ENCODE measurements at places on chromosomes 6 and 20.

GRCh38 chr20:58113716-58114115 is 114.7 kb downstream of the ANKRD60 start:
- DNase-seq = no peak

DNA sequence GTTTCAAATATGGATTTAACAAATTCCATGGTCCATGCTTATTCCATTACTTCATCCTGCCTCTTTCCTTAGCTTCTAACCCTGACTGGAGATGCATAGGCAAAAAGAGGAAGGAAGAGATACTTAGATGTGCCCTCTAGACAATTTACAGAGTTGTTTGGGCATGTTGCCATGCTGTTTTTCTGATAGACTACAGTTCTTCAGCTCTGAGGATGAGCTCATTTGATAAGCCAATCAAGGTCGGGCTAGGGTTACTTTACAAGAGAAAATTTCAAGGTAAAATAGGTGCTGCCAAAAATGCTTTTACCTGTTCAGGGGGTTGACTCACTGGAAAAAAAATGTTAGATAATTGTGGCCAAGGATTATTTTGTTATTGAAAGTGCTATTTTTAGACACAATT is 5.9 kb downstream of the HCRTR2 start:
- no peak for DNase-seq

DNA sequence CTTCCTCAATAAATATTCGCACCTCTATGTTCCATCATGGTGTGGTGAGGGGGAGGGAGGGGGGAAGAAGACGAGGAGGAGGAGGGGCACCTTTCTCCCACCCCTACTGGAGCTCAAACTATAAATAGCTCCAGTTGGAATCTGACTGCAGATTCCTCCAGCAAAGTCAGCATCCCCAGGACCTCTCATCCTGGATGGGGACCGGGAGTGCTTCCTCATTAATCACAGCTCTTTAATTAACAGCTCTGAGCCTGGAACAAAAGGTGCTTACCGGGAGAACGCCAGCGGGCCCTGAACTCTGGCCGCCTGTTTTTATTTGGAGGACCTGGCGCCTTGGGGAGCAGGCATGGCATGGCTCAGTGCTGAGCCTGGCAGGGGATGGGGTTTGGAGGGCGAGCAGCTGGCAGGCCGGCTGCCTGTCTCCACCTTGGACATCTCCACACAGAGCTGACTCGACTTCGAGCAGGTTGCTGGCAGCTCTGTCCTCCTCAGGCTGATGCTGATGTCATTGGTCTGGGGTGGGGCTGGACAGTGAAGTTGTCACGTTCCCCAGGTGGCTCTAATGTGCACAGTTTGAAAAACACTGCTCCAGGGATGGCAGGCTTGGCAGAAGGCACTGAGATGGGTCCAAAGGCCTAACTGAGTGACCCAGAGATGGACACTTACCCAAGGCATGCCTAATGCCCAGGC is 180.4 kb downstream of the DHX35 start:
- no peak for DNase-seq

DNA sequence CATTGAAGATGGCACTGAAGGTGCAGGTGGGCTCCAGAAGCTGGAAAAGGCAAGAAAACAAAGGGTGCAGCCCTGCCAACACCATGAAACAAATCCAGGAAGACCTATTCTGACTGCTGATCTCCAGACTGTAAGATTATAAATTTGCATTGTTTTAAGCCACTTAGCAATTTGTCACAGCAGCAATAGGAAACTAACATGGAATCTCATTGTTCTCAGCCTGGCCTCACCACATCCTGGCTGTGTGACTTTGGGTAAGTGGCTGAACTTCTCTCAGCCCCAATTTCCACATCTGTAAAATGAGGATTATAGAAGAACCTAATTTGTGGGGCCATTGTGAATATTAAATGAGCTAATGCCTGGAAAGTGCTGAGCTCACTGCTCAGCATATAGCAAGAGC is 160.4 kb upstream of the MAFB start:
- no peak for DNase-seq

DNA sequence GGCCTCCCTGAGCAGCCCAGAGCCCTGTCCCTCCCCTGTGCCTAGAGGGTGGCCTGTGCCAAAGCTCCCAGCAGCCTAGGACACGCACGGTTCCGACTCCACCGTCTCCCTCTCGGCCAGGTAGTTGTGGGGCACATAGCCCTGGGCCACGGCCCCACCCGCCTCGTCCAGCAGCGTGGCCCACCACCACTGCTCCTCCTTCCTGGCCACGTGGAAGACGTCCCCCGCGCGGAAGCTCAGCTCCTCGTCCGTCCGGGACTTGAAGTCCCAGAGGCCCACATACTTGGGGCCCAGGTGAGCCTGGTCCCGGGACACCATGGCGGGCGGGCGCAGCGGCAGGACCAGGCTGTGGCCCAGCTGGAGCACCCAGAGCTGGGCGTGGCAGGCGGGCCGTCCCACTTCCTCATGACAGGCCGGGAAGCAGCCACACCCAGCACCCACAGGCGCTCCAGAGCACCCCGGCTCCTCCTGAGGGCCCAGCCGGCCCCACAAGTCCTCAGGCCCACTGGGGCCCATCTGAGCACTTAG is at the start of gene PTK6:
TSS of gene PTK6 (minus strand) at position 380 of the 528 bp plus-strand sequence. CDS start at position 318, 62 bp downstream.
- DNase-seq = peak; percentile 46

- peak; percentile 27 for DNase-seq
Observed at GRCh38 chr6:156992020-156992804, 215.0 kb downstream of the ARID1B start.

- peak; percentile 65 for DNase-seq
Observed at GRCh38 chr6:51432481-51432880, 613.8 kb downstream of the TFAP2B start.

DNA sequence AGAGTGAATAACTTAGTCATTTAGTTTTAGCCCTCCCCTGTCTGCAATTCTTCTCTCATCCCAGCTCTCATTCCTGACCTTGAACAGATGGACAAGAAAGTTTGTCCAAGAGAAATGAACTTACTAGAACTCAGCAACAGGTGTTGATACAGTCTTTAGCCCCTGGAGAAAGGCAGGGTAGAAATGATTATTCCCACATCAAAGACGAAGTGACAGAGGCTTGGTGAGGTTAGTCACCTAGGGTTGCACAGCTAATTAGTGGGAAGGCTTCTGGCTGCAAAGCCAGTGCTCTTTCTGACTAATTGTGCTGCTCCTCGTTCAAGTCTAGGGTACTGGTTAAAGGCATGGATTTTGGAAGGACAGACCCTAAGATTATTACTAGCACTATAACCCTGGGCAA is 4.5 kb downstream of the ZDHHC14 start:
- DNase-seq = no peak

GRCh38 chr6:72495441-72495840 is 126.4 kb upstream of the KCNQ5 start:
- no peak for DNase-seq

- no peak for DNase-seq
Observed at GRCh38 chr20:16709017-16709416, 20.8 kb upstream of the SNRPB2 start.

- peak; percentile 100 for DNase-seq
Observed at GRCh38 chr6:105372849-105373182, 30.1 kb downstream of the PREP start.

GRCh38 chr20:9515214-9515585 is 810 bp downstream of the LAMP5 start:
- no peak for DNase-seq

DNA sequence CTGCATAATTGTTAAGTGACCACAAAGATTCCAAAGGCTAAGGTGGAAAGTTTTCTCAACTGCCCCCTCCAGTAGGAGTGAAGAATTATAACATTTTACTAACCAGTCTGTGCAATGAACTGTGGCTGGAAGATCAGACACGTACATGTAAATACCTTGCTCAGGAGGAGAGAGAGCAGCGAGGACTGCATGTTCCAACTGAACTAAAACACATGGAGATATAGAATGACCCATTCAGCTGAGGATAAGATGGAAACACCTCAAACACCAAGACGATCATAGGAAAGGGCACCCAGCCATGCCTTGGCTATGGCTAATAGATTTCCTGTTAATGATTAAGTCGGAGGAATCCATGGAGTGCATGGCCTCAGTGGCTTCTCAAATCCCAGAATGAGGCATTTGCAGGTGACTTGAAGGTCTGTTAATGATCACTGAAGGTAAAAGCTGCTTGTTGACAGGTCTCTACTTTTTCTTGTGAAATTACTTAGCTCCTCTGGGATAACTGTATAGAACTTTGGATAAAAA is 875.6 kb downstream of the TFAP2A start:
- DNase-seq = no peak

DNA sequence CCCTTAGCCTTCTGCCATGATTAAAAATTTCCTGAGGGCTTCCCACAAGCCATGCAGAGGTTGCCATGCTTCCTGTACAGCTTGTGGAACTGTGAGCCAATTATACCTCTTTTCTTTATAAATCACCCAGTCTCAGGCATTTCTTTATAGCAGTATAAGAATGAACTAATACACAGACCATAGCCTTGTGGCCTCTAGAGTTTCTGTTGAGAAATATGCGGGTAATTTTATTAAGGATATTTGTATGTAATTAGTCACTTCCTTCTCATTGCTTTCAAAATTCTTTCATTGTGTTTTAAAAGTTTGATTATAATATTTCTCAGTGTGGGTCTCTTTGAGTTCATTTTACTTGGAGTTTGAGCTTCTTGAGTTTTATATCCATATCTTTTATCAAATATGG is 484.9 kb downstream of the COL12A1 start:
- DNase-seq = peak; percentile 53

DNA sequence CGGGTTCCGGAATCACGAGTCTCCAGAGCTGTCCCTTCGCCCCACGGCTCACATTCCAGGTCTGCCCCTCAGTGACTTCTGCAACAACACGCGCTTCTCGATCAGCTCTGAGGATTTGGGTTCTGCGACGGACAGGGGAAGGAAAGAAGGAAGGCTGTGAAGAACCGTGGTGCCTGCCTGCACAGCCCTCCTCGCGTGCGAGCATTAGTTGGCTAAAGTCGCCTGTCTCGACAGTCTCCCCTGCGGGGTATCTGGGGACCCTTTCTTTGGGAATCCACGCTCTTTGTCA is 23.1 kb downstream of the VPS52 start:
- no peak for DNase-seq

GRCh38 chr6:33633084-33633461 is 12.0 kb downstream of the ITPR3 start:
- DNase-seq = no peak

DNA sequence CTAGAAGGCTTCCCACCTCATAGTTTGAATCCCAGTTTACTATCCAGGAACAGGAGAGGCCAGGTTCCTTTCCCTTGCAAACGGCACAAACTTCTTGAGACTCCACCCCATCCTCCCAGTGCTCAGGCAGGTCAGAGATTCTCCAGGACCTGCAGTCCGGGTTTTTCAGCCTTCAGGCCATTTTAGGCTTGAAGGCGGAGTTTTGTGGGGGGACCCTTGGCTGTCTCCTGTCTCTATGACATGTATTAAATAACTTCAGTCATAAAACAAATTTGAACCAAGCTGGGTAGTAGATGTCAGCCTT is 230.1 kb downstream of the NFATC2 start:
- no peak for DNase-seq

- DNase-seq = peak; percentile 15
Observed at GRCh38 chr6:135181333-135182070, 394 bp downstream of the MYB start.

GRCh38 chr6:91941838-91942237 is 1355.0 kb upstream of the MAP3K7 start:
- DNase-seq = peak; percentile 7

GRCh38 chr20:44071526-44072111 is 115.4 kb downstream of the JPH2 start:
- no peak for DNase-seq

GRCh38 chr20:34089655-34090345 is 22.2 kb downstream of the EIF2S2 start:
- no peak for DNase-seq

GRCh38 chr6:132571774-132572173 is 1.7 kb downstream of the TAAR6 start:
- DNase-seq = no peak

DNA sequence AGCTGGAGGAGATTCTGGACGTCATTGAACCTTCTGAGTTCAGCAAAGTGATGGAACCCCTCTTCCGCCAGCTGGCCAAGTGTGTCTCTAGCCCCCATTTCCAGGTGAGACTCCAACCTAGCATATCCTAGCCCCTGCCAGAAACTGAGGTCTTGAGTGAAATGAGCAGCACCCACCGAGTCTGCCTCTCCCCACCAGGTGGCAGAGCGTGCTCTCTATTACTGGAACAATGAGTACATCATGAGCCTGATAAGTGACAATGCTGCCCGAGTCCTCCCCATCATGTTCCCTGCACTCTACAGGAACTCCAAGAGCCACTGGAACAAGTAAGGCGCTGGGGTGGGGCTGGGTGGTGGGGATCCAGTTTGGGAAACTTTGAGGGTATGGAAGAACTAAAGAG is 4.6 kb downstream of the MEA1 start:
- peak; percentile 24 for DNase-seq

GRCh38 chr6:24274441-24275083 is 83.3 kb downstream of the DCDC2 start:
- DNase-seq = peak; percentile 11

DNA sequence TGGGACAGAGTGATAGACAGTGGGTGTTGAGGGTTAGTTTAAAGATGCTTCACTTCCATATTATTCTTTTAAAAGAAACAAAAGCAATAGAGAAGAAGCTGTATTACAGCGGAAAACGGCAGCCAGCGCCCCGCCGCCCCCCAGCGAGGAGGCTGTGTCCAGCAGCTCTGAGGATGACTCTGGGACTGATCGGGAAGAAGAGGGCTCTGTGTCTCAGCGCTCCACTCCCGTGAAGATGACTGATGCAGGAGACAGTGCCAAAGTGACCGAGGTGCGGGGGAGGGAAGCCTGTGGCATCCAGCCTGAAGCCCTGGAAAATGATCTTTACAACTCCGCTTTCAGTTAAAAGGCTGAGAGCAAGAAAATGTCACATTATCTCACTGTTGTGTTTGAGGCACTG is 100.2 kb downstream of the FIG4 start:
- no peak for DNase-seq

GRCh38 chr20:50144362-50144761 is 9.2 kb downstream of the PEDS1 start:
- DNase-seq = peak; percentile 100

GRCh38 chr6:115982453-115982852 is 78.2 kb downstream of the FRK start:
- peak; percentile 37 for DNase-seq

- DNase-seq = peak; percentile 8
Observed at GRCh38 chr20:61297986-61298385, 45.9 kb downstream of the CDH4 start.
